Natural killer cell treated with Interleukin-12 subunit alpha and Interleukin-12 subunit beta and Interleukin-15 and Interleukin-18, amount 100 ng/mL, for 72 hours (primary cell): ENCODE measurements at places on chromosomes 3 and 15. TPM values are rescaled to one million over a fixed set of nuclear protein-coding genes. Genes with fewer than 3 reads are reported as not detected.

NUP210 gene
- 106 TPM for total RNA-seq

PODXL2 gene
- total RNA-seq, result 3.4 TPM

DNA sequence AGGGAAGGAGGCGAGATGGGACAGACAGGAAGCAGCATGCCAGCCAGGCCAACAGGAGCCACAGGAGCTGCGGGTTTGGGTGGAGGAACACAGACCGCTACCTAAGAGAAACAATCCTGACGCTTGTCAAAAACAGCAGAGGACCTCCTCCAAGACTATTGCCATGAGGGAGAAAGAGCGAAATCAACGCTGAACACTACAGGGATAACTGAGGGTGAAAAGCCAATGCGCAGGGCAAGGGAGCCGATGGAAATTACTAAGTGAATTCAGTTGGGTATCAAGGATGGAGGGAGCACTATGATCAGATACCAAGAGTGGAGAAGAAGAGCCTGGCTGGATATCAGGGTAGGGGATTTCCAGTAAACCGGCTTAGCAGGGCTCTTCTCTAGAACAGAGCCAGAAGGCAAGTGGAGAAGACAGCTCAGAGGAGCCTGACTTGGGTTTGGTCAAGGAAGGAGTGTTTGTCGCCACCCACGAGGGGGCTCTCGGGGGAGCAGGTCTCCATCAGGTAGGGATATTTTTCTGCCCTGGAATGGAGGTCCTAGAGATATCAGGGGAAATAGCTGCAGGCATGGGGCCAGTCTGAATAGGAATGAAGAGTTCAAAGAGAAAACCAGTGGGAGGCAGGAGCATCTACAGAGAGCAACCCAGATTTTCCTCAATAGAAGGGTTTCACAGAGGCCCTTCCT is 48.4 kb downstream of the SLC41A3 start:
- DNase-seq, result no peak

DNA sequence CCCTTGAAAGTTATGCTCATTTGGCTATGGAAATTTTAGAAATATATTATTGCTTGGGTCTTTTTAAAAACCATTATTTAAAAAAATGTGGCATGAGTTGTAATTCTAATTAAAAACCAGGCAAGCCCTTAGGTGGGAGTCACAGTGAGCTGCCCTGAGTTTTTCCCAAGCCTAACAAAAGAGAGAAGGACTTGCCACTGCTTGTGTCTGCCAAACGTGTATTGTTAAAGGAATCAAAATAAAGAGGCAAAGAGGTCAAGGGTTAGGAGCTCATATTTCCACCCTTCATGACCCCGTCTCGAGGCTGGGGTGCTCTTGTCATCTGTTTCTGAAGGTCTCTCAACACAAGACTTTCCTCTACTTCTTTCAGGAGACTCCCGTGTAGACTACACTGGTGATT is 321.1 kb downstream of the ZIC1 start:
- DNase-seq, result no peak

DNA sequence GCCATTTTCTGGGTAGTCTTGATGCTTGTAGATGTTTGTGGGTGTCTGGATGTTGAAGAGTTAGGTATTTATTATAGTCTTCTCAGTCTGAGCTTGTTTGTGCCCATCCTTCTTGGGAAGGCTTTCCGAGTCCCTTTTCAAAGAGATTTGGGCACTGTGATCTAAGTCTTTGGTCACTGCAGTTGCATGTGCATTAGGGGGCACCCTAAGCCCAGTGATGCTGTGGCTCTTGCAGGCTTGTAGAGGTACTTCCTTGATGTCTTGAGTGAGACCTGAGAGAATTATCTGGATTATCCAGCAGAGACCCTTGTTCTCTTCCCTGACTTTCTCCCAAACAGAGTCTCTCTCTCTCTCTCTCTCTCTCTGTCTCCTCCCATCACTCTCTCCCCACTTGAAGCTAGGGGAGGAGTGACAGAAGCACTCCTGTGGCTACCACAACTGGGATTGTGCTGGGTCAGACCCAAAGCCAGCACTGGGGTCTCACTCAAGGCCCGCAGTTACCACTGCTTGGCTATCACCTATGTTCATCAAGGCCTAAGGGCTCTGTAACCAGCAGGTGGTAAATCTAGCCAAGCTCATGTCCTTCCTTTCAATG is 68.5 kb downstream of the TMCO5A start:
- no peak for DNase-seq

- no peak for DNase-seq
Measured at GRCh38 chr15:64780600-64781156, 5.3 kb upstream of the RBPMS2 start.

- peak; percentile 69 for DNase-seq
Measured at GRCh38 chr15:85582131-85583079, 202.0 kb downstream of the AKAP13 start.
